ENCODE measurements at places on chromosomes 7 and 10. TPM values are rescaled to one million over a fixed set of nuclear protein-coding genes. Genes with fewer than 3 reads are reported as not detected.

SPDYE2 gene
- total RNA-seq: not detected

DNA sequence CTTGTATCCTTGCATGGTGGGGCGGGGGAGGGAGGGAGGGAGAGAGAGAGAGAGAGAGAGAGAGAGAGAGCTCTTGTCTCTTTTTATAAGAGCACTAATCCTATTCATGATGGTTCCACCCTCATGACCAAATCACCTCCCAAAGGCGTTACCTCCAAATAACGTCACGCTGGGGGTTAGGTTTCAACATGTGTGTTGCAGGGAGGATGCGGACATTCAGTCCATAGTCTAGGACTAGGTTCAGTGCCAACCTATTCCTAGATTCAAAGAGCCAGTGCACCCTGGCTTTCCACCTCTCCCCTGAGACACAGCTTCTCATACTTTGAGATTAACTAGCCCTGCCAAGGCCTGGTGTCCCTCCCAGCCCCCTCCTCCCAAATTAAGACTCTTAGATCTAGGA is 123.0 kb downstream of the GRK5 start:
- no peak for DNase-seq

SH2D4B gene
- 0.23 TPM for total RNA-seq

DNA sequence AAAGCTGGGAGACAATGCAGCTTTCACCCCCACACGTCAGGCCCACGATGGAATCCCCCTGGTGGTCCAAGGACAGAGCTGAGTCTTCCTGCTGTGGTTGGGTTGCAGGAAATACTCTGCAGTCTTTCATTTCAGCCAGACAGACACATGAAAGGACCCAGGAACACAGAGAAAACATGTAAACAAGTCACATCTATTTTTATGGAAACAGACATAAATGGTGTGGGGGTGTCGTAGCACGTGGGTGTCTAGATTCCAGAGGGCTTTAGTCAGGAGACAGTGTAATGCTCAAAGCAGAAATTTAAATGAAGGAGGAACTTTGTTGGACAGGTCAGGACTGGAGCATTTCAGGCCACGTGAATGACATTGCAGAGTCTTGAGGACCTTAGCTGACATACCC is 444.6 kb downstream of the SUGCT start:
- no peak for DNase-seq

GRCh38 chr10:103910442-103911012 is 7.5 kb downstream of the STN1 start:
- no peak for DNase-seq

All from activated CD4-positive, alpha-beta T cell treated with anti-CD3 and anti-CD28 coated beads, Interleukin-2, amount 10 ng/mL, durations not matched to agents 24 days and 14 days (primary cell).